ENCODE measurements at places on chromosomes 4 and X.
A peak's percentile ranks its signal among the peaks of the same experiment; 100 is the strongest.

DNA sequence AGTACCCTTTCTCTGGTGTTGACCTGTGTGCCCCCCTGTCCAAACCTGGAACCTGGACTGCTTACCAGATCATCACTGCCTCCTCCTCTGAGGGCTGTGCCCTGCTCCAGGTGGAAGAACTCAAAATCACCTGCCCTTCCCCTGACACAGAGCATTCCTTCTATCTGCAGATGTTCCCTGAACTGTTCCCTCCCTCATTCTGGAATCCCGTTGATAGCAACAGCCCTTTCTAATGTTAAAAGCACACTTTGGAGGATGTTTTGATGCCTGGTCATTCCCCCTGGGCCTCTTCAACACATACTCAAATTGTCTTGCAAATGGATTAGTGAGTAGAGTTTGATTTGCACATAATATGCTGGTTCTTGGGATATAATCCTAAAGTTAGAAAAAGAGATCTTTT is 225.8 kb downstream of the FGF13 start:
- no peak for DNase-seq

DNA sequence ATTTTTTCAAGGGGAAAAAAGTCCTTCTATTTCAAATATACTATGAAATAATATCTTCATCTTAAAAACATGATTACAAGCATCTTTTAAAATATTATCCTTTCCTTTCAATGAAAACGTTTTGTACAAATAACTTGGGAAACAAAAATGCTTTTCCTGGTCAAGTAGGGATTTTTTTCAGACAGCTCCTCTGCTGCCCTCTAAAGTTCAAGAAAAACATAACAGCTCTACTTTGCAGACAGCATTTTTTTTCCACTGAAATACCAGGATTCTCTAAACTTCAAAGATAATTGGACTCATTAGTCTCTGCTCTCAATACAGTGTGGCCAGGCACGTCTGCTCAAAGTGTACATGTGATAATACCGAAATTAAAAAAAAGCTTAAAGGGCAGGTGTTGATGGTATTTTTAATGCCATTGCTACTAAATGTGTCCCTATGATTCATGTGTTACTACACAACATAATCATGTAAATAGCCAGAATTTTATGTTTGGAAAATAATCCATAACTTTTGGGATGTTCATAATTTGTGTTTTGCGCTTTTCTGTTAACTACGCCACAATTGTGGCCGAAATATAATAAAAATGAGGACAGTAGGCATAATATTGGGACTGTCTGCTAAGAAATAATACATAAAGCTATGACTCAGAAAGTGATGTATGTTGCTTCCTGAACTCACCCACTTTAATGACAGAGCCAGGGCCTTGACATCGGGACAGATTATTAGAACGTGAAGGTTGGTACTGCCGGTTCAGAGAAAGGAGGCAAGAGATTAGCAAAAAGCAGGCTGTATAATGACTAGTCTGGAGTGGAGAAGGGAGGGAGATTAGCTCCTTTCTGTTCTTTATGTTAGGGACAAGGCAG is 478.9 kb downstream of the KCNIP4 start:
- DNase-seq = no peak

- no peak for DNase-seq
These were observed 80.4 kb upstream of the GRPR start for GRCh38 chrX:16042980-16043379.

- DNase-seq = no peak
These were observed 77.7 kb downstream of the ZNF827 start for GRCh38 chr4:145860897-145861296.

GRCh38 chrX:89021964-89022363 is 274.9 kb downstream of the CPXCR1 start:
- DNase-seq = no peak

- no peak for DNase-seq
These were observed 92.3 kb downstream of the BCOR start for GRCh38 chrX:40005292-40006011.

DNA sequence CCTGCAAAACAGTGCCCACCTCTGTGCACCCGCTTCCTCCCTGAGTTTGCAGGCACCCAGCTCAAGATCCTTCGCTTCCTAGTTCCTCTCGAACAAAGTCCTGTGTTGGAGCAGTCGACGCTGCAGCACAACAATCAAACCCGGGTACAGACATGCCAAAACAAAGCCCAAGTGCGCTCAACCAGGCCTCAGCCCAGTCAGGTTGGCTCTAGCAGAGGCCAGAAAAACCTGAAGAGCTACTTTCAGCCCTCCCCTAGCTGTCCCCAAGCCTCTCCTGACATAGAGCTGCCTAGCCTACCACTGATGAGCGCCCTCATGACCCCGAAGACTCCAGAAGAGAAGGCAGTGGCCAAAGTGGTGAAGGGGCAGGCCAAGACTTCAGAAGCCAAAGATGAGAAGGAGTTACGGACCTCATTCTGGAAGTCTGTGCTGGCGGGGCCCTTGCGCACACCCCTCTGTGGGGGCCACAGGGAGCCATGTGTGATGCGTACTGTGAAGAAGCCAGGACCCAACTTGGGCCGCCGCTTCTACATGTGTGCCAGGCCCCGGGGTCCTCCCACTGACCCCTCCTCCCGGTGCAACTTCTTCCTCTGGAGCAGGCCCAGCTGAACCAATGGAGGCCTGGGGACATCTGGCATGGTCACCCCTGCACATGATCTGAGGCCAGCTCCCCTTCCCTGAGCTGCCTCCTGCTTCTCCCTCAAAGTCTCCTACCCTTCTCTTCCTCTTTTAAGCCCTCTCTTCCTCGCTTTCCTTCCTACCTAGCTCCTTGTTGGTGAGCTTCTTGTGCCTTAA is 6.9 kb downstream of the APEX2 start:
- DNase-seq = no peak

DNA sequence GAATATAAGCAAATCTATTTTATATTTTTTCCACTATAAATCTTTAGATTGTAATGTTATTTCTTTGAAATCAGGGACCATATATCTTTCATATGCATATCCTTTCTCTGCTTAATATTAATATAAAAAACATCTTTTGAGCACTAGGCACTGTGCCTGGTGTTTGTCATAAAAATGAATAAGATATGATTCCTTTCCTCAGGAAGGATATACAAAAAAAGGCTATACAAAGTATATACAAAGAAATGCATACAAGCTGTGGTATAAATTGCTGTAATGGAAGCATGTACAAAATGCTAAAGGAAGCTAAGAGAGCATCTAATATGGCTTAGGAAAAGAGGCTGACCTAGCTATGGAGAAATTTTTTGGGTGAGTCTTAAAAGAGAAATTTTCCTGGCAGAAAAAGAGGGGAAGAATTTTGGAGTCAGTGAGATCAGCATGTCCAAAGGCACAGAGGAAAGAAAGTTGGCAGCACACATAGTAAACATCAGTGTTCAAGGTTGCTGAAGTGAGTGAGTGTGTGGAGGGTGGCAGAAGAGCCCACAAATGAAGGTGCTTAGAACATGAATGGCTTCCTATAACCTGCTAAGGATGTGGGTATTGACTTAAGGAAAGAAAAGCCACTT is 500.0 kb downstream of the SPRY1 start:
- DNase-seq = no peak

DNA sequence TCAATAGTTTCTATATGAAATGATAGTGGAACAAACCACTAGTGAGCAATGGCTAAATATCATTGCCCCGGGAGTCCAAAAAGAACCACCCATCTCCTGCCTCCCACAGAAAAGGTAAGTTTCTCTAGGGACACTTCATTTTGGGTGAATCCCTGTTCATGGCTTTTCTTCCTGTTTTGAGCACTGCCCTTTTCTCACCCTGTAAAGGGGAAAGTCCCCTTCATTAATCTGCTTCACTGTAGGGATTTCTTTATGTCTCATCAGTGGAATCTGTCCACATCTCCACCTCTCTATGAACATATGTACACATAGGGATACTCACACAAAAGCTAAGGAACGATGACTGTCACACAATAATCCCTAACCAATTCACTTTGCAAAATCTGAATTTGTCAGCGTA is 28.6 kb downstream of the MAGED4 start:
- DNase-seq = no peak

- DNase-seq = no peak
These were observed 1221.1 kb upstream of the ADGRL3 start for GRCh38 chr4:59979061-59979460.

DNA sequence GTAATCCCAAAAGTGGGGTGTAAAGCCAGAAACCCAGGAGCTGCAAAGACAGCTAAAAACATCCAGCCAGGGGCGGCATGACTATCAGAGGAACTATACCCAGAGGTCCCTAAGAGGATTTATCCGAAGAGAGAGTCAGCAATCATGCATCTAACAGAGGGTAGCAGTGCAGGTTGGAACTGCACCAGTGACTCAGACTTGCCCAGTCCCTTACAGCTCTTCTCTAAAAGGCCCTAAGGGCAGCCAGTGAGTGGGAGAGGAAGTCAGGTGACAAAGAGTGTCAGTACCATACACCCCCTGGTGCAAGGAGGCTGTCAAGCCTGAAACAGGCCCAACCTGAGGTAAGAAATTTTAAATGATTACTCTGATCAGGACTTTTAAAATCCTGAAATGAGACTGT is 88.1 kb downstream of the CAMK2D start:
- DNase-seq = no peak

- no peak for DNase-seq
These were observed 83.3 kb downstream of the AKAP4 start for GRCh38 chrX:50117476-50117875.

DNA sequence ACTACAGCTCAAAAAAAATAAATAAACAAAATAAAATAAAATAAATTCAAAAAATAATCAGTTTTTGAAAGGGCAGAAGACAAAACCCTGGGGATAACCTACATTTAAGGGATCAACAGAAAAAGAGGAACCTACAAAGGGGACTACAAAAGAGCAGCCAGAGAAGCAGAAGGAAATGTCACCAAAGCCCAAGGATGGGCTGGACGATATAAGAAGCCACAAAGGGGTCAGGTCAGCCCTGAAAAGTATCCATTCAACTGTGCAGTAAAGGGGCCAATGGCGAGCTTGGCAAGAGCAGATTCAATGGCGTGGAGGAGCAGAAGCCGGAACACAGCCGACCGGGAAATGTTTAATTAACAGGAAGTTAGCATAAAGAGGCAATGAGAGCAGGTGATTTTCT is 16.9 kb downstream of the ACOT9 start:
- DNase-seq = no peak

GRCh38 chr4:73679836-73680235 is 59.6 kb upstream of the RASSF6 start:
- no peak for DNase-seq

- no peak for DNase-seq
These were observed 45.4 kb upstream of the PNPLA4 start for GRCh38 chrX:7972586-7972985.

DNA sequence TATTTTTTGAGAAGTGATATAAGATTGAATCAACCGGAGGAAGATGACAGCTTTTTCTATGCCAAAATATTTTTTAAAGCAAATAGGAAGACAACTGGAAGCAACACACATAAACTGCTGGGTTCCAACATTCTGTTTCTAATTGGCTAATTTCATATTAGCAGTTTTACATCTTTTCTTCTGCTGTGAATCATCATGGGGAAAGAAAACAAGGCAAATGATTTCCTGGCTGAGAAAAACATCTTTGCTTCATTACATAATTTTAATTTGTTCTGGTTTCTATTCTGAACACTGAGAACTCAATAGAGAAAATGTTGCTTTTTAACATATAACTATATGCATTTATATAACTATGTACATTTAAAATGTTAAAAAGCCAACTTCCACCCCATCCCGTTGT is 2518.5 kb downstream of the ARAP2 start:
- DNase-seq = no peak

- no peak for DNase-seq
These were observed 9.0 kb upstream of the MAB21L2 start for GRCh38 chr4:150572704-150573504.

GRCh38 chr4:38182334-38182998 is 222.3 kb downstream of the PTTG2 start:
- no peak for DNase-seq

GRCh38 chrX:107684956-107685385 is 56.7 kb downstream of the PRPS1 start:
- no peak for DNase-seq

GRCh38 chrX:84634201-84634782 is 132.0 kb upstream of the HDX start:
- no peak for DNase-seq

GRCh38 chr4:120922381-120923206 is at the start of gene PRDM5:
Gene PRDM5 (minus strand): TSS chr4:120922726. CDS start chr4:120922608, 118 bp downstream.
- peak; percentile 34 for DNase-seq

- no peak for DNase-seq
These were observed 736.2 kb upstream of the GRID2 start for GRCh38 chr4:91567594-91567993.

DNA sequence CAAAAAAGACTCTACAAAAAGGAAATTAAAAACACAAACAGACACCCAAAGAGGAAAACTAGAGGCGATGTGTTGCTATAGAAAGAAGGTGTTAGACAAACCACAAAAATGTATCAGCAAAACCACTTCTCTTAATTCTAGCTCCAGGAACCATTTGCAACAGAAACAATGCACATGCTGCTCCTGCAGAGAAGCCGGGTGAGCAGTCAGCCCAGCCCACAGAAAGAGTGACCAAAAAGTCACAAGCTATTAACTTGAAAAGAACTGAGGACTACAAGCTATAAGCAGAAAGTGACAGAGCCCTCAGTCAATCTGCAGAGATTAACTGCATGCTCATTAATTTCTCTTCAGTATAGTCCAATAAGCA is 96.2 kb upstream of the KLHL13 start:
- no peak for DNase-seq

- DNase-seq = no peak
These were observed 71.9 kb downstream of the PDLIM5 start for GRCh38 chr4:94523617-94524016.

GRCh38 chrX:82362550-82362949 is 1145.5 kb upstream of the POU3F4 start:
- DNase-seq = no peak

- DNase-seq = no peak
These were observed 734.1 kb downstream of the ADGRL3 start for GRCh38 chr4:61934198-61934597.

DNA sequence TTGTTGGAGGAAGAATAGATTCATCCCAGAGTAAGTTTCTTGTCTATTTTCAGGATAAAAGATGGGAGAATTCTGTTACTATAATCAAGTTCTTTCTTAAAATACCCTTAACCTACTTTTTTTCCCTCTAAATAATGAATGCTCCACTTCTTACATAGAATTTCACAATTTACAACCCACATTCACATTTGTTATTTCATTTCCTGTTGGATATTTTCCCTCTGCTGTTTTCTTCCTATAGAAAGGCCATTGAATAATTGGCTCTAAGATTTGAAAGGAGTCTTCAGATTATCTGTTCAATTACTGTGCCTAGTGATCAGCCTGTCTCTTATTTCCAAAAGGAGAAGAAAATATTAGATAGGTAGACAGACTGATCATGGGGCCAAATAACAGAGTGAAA is 79.7 kb downstream of the CPE start:
- DNase-seq = no peak

GRCh38 chr4:72374159-72374558 is 194.9 kb downstream of the ADAMTS3 start:
- no peak for DNase-seq
